ENCODE measurements at places on chromosomes 4 and X. TPM values are rescaled to one million over a fixed set of nuclear protein-coding genes. Genes with fewer than 3 reads are reported as not detected.

GASK1B gene
- total RNA-seq = 2.8 TPM

SSX3 gene
- not detected for total RNA-seq

TMSB15C gene
- not detected for total RNA-seq

KCND1 gene
- total RNA-seq = 2.2 TPM

GSX2 gene
- not detected for total RNA-seq

APLN gene
- total RNA-seq = 0.13 TPM

HSFX4 gene
- total RNA-seq = not detected

NAP1L2 gene
- not detected for total RNA-seq

TRMT10A gene
- total RNA-seq = 6.1 TPM

SYN1 gene
- not detected for total RNA-seq

ETDB gene
- not detected for total RNA-seq

ZNF732 gene
- total RNA-seq = not detected

TXK gene
- 1.4 TPM for total RNA-seq

GAGE2A gene
- not detected for total RNA-seq

NSG1 gene
- total RNA-seq = not detected

SMARCA5 gene
- total RNA-seq = 34.4 TPM

SSX2B gene
- not detected for total RNA-seq

ARR3 gene
- not detected for total RNA-seq

MTTP gene
- not detected for total RNA-seq

GDI1 gene
- 123 TPM for total RNA-seq

FAM47C gene
- total RNA-seq = not detected

SMR3B gene
- total RNA-seq = not detected

UGT2B15 gene
- total RNA-seq = not detected

MSANTD1 gene
- 3.4 TPM for total RNA-seq

CXCL13 gene
- not detected for total RNA-seq

NAA11 gene
- total RNA-seq = not detected

AKAP14 gene
- 2.7 TPM for total RNA-seq

RADX gene
- 0.20 TPM for total RNA-seq

RAB9B gene
- not detected for total RNA-seq

DGKK gene
- not detected for total RNA-seq

FMR1NB gene
- total RNA-seq = not detected

IL9R gene
- 6.7 TPM for total RNA-seq

HSD17B13 gene
- total RNA-seq = not detected

STK32B gene
- not detected for total RNA-seq

XKRX gene
- total RNA-seq = 1.2 TPM

MAGED4 gene
- not detected for total RNA-seq

JCHAIN gene
- not detected for total RNA-seq

CTAG1A gene
- total RNA-seq = not detected

GAGE12F gene
- total RNA-seq = not detected

SOWAHD gene
- total RNA-seq = 1.4 TPM

CUL4B gene
- total RNA-seq = 154 TPM
